ENCODE measurements at places on chromosomes 6 and 20. TPM values are rescaled to one million over a fixed set of nuclear protein-coding genes. Genes with fewer than 3 reads are reported as not detected.
A peak's percentile ranks its signal among the peaks of the same experiment; 100 is the strongest.

RSPH4A gene
- total RNA-seq, result 0.56 TPM

DNA sequence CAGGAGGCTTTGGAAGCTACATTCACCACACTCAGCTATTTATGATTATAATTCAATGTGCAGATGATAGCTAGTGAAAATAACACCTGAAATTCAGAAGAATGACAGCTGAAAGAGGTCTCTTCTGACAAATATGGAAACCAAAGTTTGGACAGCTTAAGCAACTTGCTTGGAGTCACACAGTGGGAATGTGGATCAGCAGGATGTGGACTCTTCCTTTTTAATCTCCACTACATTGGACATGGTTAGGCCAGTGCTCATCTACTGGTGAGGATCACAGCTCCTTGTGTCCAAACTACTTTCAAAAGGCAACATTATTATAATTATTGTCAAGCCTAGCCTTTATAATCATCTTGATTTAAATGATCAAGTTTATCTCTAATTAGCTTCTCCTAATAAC is 10.4 kb downstream of the TRAPPC3L start:
- H3K27ac ChIP-seq, result no peak overlapping the region
- H3K27me3 ChIP-seq, result peaks cover 5% of the 10 kb centered on the region
- no peak for DNase-seq
- no peaks in the 10 kb centered on the region for H3K36me3 ChIP-seq

FOXS1 gene
- total RNA-seq, result not detected

DNA sequence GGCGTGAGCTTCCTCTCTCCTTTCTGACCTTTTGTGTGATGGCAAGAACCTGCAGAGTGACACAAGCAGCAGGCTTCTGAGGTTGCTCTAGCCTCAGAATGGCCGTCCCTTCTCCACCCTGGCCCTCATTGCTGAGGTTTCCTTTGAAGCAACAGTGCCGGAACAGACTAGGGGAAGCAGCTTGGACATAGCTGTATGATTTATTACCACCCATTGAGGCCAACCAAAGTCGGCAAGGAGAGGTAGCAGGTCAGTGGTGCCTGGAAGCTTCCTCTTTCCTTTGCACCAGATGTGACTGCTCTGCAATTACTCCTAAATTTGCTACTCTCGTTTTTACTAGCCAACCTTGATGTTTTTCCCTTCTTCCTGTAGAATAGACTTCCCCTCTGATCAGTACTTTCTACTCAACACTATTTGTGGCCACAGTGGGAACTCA is 31.4 kb downstream of the PTPN1 start:
- H3K27ac ChIP-seq, result no peak overlapping the region
- H3K4me1 ChIP-seq, result peaks cover 46% of the 10 kb centered on the region
- H3K36me3 ChIP-seq, result peaks cover 11% of the 10 kb centered on the region
- DNase-seq, result no peak
- H3K4me3 ChIP-seq, result no peak overlapping the region

GRCh38 chr6:140012150-140012549 is 637.7 kb upstream of the CITED2 start:
- H3K4me1 ChIP-seq, result no peaks in the 10 kb centered on the region
- H3K4me3 ChIP-seq, result no peak overlapping the region
- H3K27me3 ChIP-seq, result peaks cover 2% of the 10 kb centered on the region
- no peaks in the 10 kb centered on the region for H3K36me3 ChIP-seq
- no peak for DNase-seq

DNA sequence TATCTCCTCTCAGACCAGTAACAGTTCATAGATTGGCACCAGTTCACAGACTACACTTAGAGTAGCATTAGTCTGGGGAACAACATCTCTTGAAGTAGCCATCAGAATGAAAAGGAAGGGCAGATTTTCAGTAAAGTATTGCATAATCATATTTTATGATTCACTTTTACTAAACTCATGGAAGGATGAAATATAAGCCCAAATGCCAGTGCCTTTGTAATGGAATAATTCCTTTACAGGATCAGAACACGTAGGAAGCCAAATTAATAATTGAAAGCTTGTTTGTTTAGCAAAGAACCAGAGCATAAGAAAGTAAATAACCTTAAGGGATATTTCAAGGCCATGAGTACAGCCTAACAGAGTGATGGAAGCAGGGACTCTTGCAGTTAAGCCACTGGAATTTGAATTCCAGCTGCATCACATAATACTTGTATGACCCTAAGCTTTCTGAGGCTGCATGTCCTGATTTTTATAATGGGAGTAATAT is 11.4 kb upstream of the LOC128125822 start:
- no peak for DNase-seq
- H3K4me1 ChIP-seq, result no peaks in the 10 kb centered on the region
- H3K36me3 ChIP-seq, result no peaks in the 10 kb centered on the region
- H3K27ac ChIP-seq, result no peak overlapping the region
- H3K27me3 ChIP-seq, result no peaks in the 10 kb centered on the region

PDE10A gene
- total RNA-seq, result not detected

- no peaks in the 10 kb centered on the region for H3K27me3 ChIP-seq
- DNase-seq, result no peak
- H3K4me1 ChIP-seq, result no peaks in the 10 kb centered on the region
- no peak overlapping the region for H3K4me3 ChIP-seq
- no peak overlapping the region for H3K27ac ChIP-seq
Observed at GRCh38 chr6:127404594-127405178, 54.5 kb downstream of the KIAA0408 start.

- H3K4me1 ChIP-seq, result peaks cover 76% of the 10 kb centered on the region
- H3K27ac ChIP-seq, result peak overlapping the region; percentile 83
- DNase-seq, result no peak
- H3K36me3 ChIP-seq, result no peaks in the 10 kb centered on the region
- H3K4me3 ChIP-seq, result peak overlapping the region; percentile 90
Observed at GRCh38 chr20:41138475-41139226, 1.3 kb downstream of the PLCG1 start.

GRCh38 chr6:154510144-154510905 is at the start of gene CNKSR3:
TSS of gene CNKSR3 (minus strand) at chr6:154510685. CDS start at chr6:154510114, 571 bp downstream.
- peak within 1 kb of the TSS; percentile 34 for H3K4me3 ChIP-seq
- peaks cover 8% of the 10 kb centered on the region for H3K4me1 ChIP-seq
- peak; percentile 8 for DNase-seq
- H3K27ac ChIP-seq, result no peak within 1 kb of the TSS
- no peaks in the 10 kb centered on the region for H3K36me3 ChIP-seq

GRCh38 chr6:331622-332521 is 39.6 kb downstream of the DUSP22 start:
- no peaks in the 10 kb centered on the region for H3K36me3 ChIP-seq
- H3K4me3 ChIP-seq, result no peak overlapping the region
- peaks cover 14% of the 10 kb centered on the region for H3K4me1 ChIP-seq
- H3K27me3 ChIP-seq, result no peaks in the 10 kb centered on the region
- H3K27ac ChIP-seq, result no peak overlapping the region

GRCh38 chr6:35897036-35897435 is 23.9 kb downstream of the SRPK1 start:
- H3K27me3 ChIP-seq, result no peaks in the 10 kb centered on the region
- no peaks in the 10 kb centered on the region for H3K4me1 ChIP-seq
- DNase-seq, result no peak
- H3K4me3 ChIP-seq, result no peak overlapping the region
- H3K36me3 ChIP-seq, result peaks cover 3% of the 10 kb centered on the region
- no peak overlapping the region for H3K27ac ChIP-seq

- DNase-seq, result peak; percentile 85
- H3K27ac ChIP-seq, result peak overlapping the region; percentile 89
- peaks cover 70% of the 10 kb centered on the region for H3K4me1 ChIP-seq
- H3K36me3 ChIP-seq, result no peaks in the 10 kb centered on the region
- H3K4me3 ChIP-seq, result peak overlapping the region; percentile 40
- H3K27me3 ChIP-seq, result no peaks in the 10 kb centered on the region
Observed at GRCh38 chr20:38875175-38875993, 50.8 kb upstream of the FAM83D start.

ETV7 gene
- 0.73 TPM for total RNA-seq

BMP7 gene
- total RNA-seq, result not detected

DNA sequence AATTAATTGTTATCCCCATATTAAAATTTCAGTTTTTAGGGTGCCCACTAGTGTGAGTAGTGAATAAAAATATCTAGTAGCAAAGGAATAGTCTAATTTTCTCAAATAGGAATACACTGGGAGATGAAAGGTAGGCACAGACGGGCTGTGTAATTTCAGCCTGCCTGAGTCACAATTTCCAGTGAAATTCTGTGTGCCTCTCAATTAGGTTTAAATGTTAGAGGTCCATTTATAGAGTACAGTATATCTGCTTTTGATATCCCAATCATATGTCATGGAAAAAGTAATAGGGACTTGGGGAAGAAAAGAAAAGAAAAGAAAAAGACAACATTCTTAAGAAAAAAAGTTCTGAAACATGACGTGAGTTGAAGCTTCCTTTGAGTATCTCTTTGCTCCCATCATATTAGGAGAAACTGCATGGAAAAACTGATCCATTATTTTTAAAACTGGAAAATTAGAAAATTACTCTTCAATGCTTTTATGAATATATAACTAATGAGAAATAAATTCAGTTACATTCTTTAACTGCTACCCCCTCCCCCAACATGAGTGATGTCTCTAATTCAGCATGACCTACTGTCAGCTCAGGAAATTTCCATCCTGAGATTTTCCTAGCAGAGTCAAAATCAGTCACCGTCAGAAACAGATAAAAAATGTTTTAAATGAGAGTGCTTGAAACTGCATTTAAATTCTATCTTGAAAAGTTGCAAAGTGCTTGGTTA is 473.8 kb upstream of the HSF2 start:
- no peaks in the 10 kb centered on the region for H3K27me3 ChIP-seq
- no peaks in the 10 kb centered on the region for H3K36me3 ChIP-seq
- H3K4me1 ChIP-seq, result no peaks in the 10 kb centered on the region
- H3K27ac ChIP-seq, result no peak overlapping the region
- H3K4me3 ChIP-seq, result no peak overlapping the region
